Bladder microvascular endothelial cell (primary cell): ENCODE measurements at places on chromosomes 11 and 22. TPM values are rescaled to one million over a fixed set of nuclear protein-coding genes. Genes with fewer than 3 reads are reported as not detected.

The TRIM22 gene
- total RNA-seq = 96.0 and 226 TPM in 2 replicates

The USP28 gene
- total RNA-seq = 30.8 and 39.6 TPM in 2 replicates

The FAM180B gene
- total RNA-seq = not detected in 2 replicates

The OVCH2 gene
- not detected in 2 replicates for total RNA-seq

The UPK3A gene
- total RNA-seq = not detected in 2 replicates

The GLB1L3 gene
- total RNA-seq = not detected in 2 replicates

The BDNF gene
- 0.32 and 0.88 TPM in 2 replicates for total RNA-seq

The NCF4 gene
- not detected in 2 replicates for total RNA-seq

The GLYATL2 gene
- 0.31 TPM in 1 of 2 replicates, not detected in the other for total RNA-seq

The MAML2 gene
- total RNA-seq = 3.2 and 8.7 TPM in 2 replicates

The SCGB1C1 gene
- not detected in 2 replicates for total RNA-seq

The ISX gene
- total RNA-seq = not detected in 2 replicates

The STX5 gene
- total RNA-seq = 35.9 and 40.8 TPM in 2 replicates

The SERPIND1 gene
- total RNA-seq = under 0.01 TPM in 1 of 2 replicates, not detected in the other

The TSPAN32 gene
- not detected in 2 replicates for total RNA-seq

The H19 gene
- 131 and 217 TPM in 2 replicates for total RNA-seq

The KRTAP5-7 gene
- 0.16 TPM in 1 of 2 replicates, not detected in the other for total RNA-seq
